Colonic mucosa (tissue), 4 donors: ENCODE measurements at places on chromosomes 7 and 10. TPM values are rescaled to one million over a fixed set of nuclear protein-coding genes. Genes with fewer than 3 reads are reported as not detected.

DNA sequence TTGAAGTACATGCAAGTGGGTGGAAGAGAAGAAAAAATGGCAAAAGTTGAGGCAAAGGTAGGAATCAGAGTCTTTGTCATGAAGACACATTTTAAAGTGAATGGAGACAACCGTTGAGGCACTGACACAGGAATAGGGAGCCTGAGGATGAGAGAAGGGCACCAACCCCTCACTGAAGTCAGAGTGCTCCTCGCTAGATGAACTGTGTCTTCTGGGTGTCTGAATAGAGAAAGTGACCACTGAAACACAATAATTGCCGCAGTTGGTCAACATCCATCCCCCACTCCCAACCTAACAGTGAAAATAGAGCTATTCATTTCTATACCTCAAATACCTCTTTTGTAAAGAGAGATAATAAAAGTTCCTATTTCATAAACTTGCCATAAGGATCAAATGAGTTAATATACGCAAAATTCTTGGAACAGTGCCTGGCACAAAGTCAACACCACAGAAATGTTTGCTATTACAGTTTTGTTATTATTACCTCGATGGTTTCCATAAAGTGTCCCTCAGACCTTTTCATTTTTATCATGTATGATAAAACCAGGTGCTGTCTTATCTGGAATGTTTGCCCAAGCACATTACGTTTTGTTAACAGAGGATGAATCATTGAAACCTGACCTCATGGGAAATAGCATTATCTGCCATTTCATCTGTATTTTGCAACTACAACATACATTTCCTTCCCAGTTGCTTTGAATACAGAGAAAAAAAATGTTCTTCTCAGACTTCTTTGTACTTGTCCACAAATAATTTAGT lies 61.8 kb upstream of the SP4 start:
- DNase-seq, result peak; percentile 33

DNA sequence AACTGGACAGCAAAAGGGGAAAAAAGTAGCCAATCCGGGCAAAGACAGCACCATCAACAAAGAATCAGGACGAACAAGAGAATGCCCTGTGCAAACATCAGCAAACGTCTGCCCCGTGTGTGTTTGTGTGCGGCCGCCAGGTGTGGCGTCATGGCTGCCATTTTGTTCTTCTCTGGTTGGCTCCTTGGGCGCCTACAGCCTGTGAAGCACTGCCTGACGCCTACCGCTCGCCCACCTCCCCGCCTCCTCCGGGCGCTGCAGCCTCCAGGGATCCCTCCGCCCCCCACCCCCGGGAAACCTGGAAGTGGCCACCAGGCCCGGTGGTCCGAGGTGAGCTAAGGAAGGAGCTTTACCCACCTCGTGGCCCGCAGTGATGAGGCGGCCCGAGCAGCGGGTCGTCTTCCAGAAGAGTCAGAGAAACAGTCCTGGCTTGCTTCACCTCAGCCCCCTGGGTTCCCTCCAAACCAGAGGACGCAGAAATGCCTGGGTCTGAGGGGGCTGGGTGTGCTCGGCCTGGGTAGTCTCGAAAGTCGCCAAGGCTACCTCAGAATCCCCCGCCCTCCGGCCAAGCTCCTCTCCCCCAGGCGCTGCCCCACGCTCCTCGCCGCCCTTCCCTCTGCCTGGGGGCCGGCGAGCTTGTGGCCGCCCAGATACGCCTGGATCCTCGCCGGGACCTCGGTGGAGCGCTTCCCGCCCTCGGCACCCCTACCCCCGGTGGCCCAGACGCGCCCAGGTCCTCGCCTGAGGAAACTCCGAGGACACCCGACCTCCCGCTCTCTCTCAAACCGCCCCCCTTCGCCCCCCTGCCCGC lies 61.8 kb upstream of the IL6 start:
- DNase-seq, result no peak

- no peak for DNase-seq
Observed at GRCh38 chr10:6711408-6711841, 131.3 kb upstream of the PRKCQ start.

GRCh38 chr10:51479711-51480110 lies 219.7 kb downstream of the CSTF2T start:
- DNase-seq, result no peak

- DNase-seq, result no peak
Observed at GRCh38 chr7:110541962-110542361, 549.0 kb upstream of the LRRN3 start.

GRCh38 chr7:74690474-74690873 lies 33.0 kb downstream of the GTF2I start:
- DNase-seq, result no peak

DNA sequence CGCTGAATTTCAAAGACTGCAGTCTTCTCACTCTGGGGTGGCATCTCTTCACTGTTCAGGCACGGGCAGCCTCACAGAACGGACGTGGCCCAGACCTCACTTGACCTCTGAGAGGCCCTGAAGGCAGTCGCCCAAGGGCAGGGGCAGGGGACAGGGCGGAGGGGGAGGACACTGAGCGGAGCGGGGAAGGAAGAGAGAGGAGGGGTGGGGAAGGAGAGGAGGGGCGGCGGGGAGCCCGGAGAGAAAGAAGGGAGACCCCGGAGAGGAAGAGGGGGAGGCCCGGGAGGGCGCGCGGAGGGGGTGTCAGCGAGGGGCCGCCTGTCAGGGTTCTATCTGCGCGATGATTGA lies 58.7 kb upstream of the COMTD1 start:
- DNase-seq, result no peak

GRCh38 chr7:44508328-44509030 lies 18.0 kb upstream of the NUDCD3 start:
- DNase-seq, result no peak

DNA sequence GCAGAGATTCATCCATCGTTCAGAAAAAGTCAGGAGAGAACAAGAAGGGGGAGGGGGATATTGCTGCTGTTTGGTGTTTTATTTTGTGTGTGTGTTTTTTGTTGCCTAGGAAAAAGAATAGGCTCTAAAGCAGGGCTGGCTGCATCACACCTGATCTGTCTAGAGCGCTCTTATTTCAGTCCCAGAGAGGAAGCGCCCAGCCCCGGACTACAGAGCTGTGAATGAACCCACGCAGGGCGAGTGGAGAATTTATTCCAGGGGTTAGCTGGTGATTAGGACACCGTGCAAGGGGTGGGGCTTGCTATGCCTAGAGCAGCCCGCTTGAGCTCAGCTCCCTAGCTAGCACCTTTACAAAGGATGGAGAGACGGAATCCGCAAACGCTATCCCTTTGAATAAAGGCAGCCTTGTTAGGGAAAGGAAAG lies 621 bp upstream of the FAM13C start:
- DNase-seq, result peak; percentile 63

DNA sequence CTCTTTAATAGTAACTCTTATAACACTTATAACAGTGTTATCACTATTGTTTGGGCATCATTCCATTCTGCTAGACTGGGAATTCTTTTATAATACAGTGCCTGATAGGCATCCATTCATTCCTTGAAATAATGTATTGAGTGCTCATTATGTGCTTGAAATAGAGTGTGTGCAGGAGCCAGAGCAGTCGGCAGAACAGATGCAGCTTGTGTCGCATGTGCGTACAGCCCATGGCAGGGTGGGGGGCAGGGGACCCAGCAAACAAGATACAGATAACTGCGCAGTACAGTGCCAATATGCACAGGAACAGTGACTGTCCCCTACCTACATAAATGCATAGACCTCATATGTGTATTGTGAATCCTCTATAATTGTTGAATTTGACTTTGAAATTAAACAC lies 99.3 kb downstream of the KAT6B start:
- no peak for DNase-seq

DNA sequence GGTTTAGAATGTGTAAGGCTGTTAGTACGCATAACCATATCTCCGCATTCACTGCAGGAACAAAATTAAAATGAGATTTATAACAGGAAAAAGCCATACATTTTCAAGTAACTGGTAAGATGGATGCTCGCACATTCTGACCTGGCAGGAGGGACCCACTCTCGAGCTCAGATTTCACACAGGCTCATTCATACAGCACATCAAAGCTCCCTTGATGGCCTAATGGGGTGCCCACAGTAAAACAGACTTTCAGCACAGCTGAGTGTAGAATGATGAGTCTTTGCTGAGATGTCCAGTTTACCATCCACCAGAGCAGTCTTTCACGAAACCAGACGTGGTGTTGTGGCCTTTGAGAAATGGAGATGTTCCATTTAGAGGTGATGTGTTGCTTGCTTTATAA lies 8.9 kb downstream of the FOXI2 start:
- no peak for DNase-seq

- no peak for DNase-seq
Observed at GRCh38 chr10:79331709-79332108, 15.6 kb upstream of the PPIF start.

- no peak for DNase-seq
Observed at GRCh38 chr7:50562136-50562535, 3.1 kb downstream of the DDC start.

DNA sequence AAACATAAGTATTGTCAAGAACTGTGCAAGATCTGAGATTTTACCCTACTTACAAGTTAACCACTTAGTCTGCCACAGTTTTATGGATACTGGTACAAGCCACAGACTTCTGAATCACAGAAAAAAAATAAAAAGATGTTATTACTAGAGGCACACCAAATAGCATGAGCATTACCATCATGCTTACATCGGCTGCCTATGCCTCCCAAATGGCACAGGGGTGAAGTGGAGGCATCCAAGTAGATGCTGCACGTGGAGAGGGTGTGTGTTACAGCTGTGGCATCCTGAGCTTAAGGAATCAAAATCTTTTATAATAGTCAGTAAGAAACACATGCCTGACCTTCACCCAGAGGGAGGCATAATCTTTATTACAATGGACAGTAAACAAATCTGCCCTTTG lies 207.8 kb downstream of the TFEC start:
- DNase-seq, result no peak

DNA sequence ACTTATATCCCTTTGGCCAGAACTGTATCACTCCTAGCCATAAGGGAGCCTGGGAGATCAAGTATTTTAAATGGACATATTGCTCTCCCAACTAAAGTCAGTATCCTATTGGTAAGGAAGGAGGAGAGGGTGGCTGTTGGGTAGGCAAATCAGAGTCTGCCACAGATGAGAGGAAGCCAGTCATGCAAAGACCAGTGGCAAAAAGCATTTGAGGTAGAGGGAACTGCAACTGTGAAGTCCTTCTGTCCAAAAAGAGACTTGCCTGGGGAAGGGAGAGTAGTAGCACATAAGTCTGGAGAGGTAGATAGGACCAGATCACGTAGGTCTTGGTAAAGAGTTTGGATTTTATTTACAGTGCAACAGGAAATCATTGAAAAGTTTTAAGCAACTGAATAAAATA lies 8.8 kb upstream of the CCNJ start:
- DNase-seq, result no peak

DNA sequence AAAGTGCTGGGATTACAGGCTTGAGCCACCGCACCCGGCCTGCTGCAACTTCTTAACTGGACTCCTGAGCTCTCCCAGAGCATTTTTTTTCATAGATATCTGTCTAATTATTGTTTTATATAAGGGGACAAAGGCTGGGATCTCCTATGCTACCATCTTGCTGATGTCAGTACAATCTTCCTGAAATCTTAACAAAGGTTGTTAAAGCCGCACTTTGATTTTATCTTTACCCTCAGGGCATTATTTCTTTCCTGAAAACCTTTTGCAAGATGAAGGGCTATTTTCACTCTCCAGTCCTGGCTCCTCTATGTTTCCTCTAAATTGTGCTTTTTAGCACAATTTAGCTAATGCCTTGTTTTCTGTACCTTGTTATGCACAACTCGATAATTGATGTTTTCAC lies 102.9 kb downstream of the EPC1 start:
- DNase-seq, result no peak

DNA sequence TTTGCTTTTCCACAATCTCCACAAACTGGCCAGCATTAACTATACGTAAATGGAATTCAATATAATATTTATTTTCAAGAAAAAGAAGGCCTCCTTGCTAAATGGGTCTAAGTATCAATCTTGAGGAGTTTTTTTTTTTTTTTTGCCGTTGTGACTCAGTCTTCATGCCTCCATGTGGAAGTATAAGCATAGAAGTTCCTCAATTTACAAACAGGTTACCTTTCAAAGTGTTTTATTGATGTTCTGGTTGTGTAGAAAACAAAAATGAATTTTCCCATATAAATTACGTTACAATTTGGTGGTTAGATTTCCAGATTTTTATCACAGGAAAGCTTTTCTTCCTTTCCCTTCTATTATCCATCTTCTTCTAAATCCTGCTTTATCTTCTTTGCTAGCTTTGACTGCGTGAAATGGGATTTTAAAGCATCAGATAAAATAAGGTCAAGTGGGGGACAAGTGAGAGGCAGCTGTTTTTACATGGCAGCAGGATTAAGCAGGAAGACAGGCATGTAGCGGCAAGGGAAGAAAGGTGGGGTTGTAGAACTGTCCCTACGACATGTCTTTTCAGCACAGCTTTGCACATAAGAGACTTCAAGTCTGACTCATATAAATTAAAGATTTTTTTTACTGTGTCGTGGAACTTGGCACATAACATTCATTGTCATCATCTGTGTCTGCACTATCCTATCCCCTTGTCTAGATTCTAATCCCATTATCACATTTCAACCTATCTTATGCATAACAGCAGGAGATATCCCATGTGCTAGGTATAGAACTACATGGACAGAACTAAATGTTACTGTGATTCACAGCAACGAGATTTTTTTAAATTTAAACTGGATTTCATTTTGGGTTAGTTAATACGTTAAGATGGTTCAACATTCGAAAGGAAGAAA lies 135.3 kb upstream of the FAM3C start:
- no peak for DNase-seq

DNA sequence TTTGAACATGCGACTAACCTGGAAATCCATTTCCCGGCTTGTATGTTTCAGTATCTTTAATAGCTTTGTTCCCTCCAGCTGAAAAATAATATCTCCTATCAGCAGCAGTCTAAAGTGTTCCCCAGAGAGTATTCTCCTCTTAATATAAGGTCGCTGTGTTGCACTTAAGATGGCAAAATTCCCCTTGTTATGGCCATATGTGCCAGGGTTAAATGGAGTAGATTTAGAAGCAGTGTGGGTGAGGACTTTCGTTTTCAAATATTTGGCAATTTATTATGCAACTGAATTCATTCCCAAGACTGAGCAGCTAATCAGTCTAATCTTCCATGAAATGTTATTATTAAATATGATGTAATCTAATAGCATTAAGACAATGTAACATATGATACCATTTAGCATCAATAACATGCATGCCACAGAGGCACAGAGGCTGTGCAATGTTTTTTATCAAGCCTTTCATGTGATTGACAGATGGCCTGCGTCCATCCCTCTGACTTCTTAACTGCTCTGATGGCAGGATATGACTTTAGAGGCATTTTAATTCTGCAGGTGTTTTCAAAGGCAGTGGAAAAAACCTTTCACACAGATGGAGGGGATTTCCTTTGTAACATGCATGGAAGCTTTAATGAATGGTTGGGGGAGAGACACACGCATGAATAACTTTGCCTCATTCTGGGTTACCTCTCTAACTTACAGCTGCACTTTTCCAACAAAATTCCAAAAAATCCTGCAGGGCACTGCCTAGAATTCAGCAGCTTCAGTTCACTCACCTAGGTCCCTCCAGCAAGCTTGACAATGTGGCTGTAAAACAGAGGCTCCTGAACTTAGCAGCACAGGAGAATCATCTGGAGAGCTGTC lies 55.1 kb upstream of the ZPBP start:
- DNase-seq, result no peak

CALCR gene
- not detected for total RNA-seq

SAP25 gene
- total RNA-seq, result 5.5 TPM

PRPS1L1 gene
- not detected for total RNA-seq
